ENCODE measurements at places on chromosomes 11 and 22.

DNA sequence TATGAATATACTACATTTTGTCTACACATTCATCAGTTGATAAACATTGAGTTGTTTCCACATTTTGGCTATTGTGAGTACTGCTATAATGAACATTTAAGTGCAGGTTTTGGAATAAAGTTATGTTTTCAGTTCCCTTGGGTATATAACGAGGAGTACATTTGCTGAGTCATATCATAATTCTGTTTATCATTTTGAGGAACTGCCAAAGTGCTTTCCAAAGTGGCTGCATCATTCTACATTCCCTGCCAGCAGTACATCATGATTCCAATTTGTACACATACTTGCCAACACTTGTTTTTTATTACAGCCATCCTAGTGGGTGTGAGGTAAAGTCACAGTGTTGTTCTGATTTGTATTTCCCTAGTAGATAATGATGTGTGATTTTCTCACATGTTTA, 1458.6 kb upstream of the TENM4 start:
- no peak for DNase-seq

GRCh38 chr11:13638422-13638821, 30.0 kb upstream of the FAR1 start:
- DNase-seq = no peak

GRCh38 chr22:50276143-50276542, 6.0 kb upstream of the MAPK11 start:
- no peak for DNase-seq

DNA sequence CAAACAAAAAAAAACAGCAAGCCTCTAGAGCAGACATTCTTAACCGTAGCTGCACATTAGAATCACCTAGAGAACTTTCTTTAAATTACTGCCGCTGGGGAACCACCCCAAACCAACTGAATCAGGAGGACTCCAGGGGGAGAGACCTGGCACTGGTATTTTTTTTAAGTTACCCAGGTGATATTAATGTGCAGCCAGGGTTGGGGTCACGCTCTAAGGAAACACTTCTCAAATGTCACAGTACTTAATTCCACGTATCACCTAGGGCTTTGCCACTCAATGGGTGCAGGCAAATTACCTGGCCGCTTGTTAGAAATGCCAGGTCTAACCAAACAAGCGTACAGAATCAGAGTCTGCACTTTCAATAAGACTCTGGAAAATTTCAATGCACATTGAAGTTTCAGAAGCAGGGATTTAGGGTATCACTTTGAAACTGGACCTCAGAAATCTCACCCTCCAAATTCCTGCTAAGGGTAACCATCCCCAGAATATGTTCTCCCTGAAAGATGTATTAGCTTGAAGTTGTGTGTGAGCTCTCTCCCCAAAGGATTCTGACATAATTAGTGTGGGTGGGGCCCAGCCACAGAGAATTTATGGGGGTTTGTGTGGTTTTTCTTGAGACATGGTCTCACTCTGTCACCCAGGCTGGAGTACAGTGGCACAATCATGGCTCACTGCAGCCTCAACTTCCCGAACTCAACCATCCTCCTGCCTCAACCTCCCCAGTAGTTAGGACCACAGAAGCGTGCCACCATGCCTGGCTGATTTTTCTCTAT, 12.7 kb upstream of the ISX start:
- DNase-seq = no peak

- DNase-seq = no peak
These were observed 643 bp downstream of the CEND1 start for GRCh38 chr11:788953-789940.

- DNase-seq = no peak
These were observed 1.4 kb upstream of the PIWIL3 start for GRCh38 chr22:24775769-24776492.
